ENCODE measurements at places on chromosomes 16 and 17.

DNA sequence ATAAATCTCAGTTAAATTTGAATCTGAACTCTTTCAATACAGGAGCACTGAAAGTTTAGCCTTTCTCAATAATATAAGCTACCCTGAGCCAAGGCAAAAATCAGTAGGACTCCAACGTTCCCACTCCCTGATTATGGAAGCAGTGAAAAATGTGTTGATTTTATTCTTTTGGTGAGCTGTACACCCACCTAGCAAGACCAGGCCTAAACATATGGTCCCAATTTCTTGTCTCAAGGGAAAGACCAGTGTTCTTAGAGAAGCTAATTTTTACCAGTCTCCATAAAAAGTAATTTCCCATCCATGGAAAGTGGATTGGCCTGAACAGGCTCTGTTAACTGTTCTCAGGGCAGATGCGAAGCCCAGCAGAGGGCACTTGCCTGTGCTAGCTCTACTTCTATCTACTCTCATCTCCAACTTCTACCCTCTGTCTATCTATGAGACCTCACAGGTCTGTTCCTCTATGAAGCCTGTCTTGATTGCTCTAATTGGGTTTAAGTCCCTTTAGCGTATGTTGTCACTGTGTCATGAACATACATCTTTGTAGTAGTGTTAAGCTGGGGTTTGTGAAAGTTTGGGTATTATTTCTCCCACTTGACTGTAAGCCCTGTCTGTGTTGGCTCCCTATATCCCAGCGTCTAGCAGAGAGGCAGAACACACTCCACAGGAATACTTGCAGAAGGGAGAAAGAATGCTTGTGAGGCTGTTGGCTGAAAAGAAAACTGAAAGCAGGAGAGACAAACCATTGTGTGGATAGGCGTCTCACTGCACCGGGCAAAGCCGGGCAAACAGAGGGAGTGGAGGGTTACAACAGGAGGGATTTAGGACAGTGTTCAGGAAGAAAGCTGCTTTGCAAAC is 167.1 kb upstream of the MAF start:
- DNase-seq: no peak

GRCh38 chr17:52724578-52724977 is 566.1 kb upstream of the CA10 start:
- no peak for DNase-seq

GRCh38 chr17:33804401-33804800 is 450.7 kb upstream of the CCL2 start:
- DNase-seq: no peak

DNA sequence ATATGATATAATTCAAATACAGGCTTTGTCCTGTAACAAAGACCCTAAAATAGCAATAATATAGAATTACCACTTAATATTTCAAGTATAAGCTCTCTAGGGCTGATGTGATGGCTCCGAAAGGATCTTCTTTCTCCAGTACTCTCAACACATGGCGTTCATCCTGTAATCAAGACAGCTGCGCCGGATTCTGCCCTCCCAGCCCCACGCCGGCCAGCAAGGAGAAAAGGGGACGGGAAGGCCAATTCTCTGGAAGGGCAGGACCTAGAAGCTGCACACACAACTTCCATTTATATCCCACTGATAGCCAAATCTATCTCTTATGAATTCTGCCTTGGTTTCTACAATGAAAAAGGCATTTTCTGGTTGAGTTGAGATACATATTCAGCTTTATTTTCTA is 32.0 kb downstream of the CCDC182 start:
- no peak for DNase-seq

All from K562 (cell line).